Esophagus muscularis mucosa (tissue), 4 donors: ENCODE measurements at places on chromosomes 6 and 20.
A peak's percentile ranks its signal among the peaks of the same experiment; 100 is the strongest.

GRCh38 chr6:153167907-153168306, 36.8 kb upstream of the RGS17 start:
- no peak for DNase-seq

GRCh38 chr6:108133594-108134179, 32.1 kb upstream of the NR2E1 start:
- DNase-seq = no peak

- no peak for DNase-seq
Observed at GRCh38 chr6:48990739-48991138, 472.3 kb downstream of the MMUT start.

- DNase-seq = no peak
Observed at GRCh38 chr20:22763257-22763906, 179.0 kb upstream of the FOXA2 start.

GRCh38 chr6:125984311-125984710, 2.0 kb upstream of the TRMT11 start:
- no peak for DNase-seq

GRCh38 chr6:101203664-101204063, 189.8 kb upstream of the GRIK2 start:
- no peak for DNase-seq

DNA sequence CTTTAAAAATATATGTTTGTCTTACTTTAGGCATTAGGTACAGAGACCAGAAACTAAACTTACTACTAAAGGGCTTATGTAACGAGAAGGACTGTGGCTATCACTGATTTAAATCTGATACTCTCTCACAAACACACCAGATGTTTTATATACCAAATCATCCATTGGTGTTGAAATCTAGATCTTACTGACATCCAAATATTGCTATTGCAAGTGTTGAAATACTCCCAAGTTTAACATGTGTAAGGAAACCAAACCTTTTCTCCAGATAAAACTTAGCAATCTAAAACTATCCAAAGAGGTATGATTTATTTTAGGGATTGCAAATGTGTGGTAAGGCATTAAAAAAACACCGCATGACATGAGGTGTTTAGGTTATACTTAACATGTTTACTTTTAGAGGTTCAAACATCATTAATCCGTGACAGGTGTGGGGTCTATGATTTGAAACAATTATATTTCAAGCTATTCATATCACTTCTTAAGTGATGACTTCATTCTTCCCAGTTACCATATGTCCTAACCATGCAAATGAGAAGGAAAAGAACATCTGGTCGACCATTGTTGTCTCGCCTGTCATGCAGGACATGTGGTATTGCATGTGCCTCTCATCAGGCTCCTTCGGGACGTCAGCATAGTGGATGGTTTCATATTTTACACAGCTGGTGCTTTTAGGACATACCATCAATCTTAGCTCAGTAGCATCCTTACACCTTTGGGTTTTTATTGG, 168.3 kb upstream of the SPACA1 start:
- no peak for DNase-seq

GRCh38 chr20:47677635-47678453, 107.4 kb downstream of the SULF2 start:
- no peak for DNase-seq

GRCh38 chr20:18031888-18032509, 25.7 kb downstream of the OVOL2 start:
- no peak for DNase-seq

DNA sequence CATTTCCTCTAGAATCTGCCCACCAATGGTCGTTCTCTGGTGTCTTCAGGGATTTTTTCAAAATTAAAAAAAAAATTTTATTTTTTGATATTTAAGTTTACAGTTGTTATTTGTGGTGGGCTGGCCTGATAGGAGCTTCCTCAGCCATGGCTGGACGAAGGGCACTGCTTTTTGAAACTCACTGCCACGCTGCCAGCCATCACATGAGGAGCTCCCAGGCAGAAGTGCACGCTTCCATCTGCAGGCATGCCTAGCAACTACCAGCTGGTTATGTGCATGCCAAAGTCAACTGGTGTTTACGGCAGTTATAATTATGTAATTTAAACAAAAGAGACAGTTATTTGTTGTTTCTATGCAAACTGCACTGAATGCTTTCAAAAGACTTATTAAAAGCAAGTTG, 105.1 kb downstream of the IRF4 start:
- DNase-seq = no peak

- DNase-seq = no peak
Observed at GRCh38 chr20:10731190-10731965, 57.6 kb upstream of the JAG1 start.

- no peak for DNase-seq
Observed at GRCh38 chr6:10307476-10307875, 107.4 kb downstream of the TFAP2A start.

DNA sequence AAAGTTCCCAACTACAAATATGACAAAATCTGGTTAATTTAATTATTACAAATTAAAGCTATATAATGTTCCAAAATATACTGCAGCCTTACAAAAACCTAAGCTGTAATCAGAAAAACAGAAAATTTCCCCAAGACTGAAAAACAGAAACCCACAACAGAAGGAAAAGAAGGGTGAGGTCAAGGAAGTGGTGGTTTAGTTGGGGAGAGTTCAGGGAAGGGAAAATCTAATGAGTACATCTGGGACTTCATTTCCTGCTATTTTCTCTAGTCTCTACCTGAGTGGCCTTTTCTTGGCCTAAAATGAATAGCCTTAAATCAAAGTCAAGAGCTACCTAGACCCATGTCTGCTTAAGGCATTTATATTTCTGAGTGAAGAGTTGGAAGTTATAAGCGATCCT, 66.2 kb upstream of the BEND6 start:
- DNase-seq = no peak

- peak; percentile 74 for DNase-seq
Observed at GRCh38 chr20:58078741-58079522, 149.5 kb downstream of the ANKRD60 start.
